Activated CD4-positive, alpha-beta T cell treated with anti-CD3 and anti-CD28 coated beads for 48 hours (primary cell): ENCODE measurements at places on chromosomes 5 and 9.
A peak's percentile ranks its signal among the peaks of the same experiment; 100 is the strongest.

- DNase-seq: peak; percentile 37
Observed at GRCh38 chr5:141343242-141343952, at the start of gene PCDHGA3. PCDHGA3 (plus strand) TSS chr5:141343829; CDS start chr5:141344034, 205 bp downstream.

GRCh38 chr5:111427762-111428161, 84.6 kb downstream of the STARD4 start:
- DNase-seq: no peak

DNA sequence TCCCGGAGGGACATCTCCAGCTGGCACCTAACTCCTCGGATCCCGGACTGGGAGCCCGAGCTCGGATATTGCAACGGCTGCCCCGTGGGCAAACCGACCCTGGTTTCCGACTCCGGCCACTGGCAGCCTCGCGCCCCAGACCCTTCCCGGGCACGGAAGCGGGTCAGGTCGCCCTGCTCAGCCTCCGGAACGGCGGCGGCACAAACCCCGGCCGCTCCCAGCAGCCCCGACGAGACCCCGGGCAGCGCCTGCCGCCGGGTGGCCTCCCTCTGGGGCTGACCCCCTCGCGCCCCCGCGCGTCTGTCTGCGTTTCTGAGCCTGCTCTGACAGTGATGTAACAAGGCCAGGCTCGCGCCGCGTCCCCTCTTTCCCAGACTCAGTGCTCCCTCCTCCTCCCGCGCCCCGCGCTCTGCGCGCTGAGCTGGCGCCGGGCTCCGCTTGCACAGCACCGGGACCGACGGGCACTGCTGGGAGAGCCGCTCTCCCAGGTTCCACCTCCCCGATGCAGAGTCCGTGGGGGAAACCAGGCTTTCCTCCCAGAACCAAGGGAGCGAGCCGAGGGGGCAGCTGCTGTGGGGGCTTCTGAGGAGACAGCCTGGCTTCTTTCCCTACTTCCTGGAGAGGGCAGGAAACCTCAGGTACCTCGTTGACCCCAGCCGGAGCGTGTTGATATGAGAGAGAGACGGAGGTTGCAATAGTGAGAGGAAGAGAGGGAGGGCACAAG, at the start of gene TMEM215:
TSS of gene TMEM215 (plus strand) at position 373 of the 724 bp plus-strand sequence. CDS start 644 bp downstream, outside the sequence.
- DNase-seq: no peak

- DNase-seq: no peak
Observed at GRCh38 chr9:129919841-129920240, 84.6 kb downstream of the USP20 start.

GRCh38 chr9:7799944-7800285, 337 bp upstream of the DMAC1 start:
- DNase-seq: no peak

DNA sequence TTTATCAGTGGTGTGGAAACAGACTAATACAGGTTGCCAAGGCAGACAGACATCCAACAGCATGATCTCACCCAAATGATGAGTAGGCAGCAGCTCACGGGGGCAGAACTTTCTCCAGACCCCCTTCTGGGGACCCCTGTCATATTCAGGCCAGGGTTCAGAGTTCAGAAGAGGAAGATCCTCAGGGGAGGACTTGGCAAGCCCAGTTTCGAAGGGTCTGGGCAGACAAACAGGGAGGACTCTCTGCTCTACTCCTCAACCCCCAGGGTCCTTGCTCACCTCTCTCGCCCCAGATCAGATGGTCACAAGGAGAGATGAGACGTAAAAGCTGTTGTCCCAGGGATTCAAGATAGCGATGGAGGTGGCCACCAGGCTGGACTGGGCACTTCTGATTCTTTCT, 215.1 kb upstream of the MVB12B start:
- DNase-seq: no peak

DNA sequence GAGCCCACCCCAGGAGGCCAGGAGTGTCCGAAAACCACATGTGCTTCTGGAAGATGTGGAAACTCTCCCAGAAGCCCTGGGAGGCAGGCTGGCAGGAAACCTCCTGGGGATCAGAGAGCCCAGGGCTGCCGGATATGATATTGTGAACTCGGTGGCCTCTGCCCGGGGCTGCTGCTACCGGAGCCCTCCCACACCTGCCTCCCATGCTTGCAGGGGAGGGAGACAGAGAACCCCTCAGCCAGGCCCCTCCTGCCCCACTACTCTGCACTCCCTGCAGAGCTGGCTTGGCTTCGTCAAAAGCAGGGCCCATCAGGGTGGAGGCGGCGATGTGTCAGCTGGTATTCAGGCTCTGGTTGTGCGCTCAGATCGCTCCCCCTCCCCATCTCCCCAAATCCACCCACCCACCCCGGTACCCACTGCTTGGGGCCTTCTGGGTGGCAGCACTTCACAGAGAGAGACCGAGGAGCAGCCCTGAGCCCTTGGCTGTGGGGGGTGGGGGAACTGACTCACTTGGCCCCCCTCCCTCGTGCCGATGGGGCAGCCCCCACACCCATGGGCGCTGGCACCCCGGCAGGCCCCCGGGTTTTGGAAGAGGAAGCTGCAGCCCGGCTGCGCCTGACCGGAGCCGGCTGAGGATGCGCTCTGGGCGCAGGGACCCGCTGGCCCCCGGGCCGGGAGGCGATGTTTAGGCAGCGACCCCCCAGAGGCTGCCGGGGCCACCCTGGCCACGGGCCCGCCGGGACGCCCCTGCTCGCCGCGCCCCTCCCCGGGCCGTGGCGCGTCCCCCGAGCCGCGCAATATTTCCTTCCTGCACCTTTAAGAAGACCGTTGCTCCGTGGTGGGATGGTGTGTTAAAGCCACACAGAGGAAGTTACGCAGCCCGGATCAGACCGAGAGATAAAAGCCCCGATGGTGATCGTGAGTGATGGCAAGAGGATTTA, 786 bp upstream of the NTNG2 start:
- DNase-seq: peak; percentile 67

DNA sequence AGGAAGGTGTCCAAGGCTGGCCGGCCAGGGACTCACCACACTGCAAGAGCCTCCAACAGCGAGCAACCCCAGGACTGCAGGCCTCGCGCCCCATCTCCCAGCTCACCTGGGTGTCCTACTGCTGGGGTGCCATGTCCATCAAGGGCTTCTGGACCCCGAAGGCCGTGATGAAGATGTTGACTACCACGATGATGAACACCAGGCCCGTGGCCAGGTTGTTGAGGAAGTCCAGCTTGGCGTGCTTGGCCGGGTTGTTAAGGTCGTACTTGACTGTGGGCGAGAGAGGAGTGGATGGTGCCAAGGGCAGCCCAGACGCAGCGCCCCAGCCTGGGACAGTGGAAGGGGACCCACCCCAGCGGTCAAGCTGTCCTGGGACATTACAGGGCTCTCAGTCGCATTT, 9.3 kb downstream of the NINJ1 start:
- no peak for DNase-seq

DNA sequence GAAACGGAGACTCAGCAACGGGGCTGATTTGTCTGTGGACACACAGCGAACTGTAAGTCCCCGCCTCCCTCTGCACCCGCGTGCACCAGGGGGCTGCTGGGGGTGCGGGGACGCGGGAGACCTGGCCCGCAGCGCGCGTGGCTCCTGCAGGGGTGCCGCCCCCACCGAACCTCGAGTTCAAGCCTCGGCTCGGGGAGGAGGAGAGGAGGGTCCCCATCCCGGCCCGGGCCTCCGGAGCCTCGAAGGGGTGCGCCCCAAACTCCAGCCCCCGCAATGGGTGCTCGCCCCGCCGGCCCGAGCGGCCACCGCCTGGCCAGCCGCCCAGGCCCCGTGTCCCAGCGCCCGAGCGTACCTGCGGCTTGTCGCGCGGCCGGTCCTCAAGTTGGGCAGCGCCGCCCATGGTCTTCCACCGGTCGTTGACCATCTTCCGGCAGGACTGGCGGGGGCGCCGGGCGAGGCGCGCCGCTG, 829 bp downstream of the FIBCD1 start:
- no peak for DNase-seq

- no peak for DNase-seq
Observed at GRCh38 chr5:100691085-100691484, 155.9 kb downstream of the FAM174A start.

GRCh38 chr9:87180361-87180760, 233.1 kb upstream of the GAS1 start:
- no peak for DNase-seq

DNA sequence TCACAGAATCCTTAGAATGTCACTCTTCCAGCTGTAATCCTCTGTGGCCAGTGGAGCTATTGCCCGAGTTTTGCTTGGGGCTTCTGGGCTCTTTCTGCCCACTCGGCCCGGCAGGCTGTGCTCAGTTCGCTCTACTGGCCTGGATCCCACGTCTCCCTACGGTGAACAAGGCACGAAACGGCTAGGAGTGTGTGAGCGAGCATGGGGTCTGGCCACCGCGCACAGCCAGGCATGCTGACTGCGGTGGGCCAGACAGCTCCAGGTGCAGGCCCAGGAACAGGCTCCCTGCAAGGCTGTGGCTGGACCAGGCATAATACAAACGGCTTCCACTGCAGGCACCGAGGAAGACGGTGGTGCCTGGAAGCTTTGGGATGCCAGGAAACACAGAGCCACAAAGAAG, 2035.5 kb upstream of the ACO1 start:
- DNase-seq: no peak

DNA sequence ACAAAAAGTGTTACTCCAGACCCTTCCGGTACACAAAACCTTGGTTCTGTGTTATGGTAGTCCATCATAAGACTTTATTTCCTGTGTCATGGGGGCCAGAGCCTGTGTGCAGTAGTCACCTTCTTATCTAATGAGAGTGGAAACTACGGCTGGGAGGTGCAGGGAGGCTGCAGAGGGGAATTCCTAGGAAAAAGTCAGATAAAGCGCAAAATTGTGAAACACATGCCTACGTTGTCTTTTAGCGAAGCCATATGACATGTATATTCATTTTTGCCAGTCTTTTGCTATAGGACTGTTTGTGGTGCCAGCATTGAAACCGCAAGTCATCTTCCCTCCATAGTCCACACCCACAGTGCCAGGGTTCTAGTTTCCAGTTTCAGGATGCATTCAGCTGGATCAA, 80.7 kb downstream of the PPARGC1B start:
- DNase-seq: no peak

DNA sequence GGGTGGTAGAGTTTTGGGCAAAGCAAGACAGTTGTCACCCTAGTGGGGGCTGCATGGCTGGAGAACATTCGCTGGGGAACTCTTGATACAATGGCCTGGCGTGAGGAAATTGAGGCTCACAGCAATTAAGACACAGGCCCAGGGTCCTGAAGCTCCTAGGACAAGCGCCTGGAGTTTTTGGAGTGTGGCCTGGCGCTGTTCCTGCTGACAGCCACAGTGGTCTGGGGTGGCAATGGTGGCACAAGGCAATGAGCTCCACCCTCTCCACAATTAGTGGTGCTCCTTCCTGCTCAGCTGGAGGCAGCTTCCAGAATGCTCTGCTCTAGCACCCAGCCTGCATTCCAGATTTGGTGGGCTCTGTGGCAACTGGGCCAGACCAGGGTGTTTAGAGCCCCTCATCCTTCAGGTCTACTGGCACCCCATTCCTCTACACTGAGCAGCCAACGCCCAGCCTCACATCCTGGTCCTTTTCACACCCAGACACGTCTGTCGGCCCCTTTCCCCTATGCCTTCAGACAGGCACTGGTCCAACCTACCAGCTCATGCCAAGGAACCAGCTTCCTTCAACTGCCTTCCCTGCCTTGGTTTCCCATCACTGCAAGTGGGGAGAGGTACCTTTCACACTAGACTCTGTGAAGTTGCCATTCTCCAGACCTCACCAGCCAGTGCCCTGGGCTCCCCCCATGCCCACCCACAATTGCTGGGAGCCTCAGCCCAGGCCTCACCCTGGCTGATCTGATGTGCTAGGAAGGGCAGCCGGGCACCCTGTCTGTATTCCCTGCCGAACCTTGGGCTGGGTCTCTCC, 138.1 kb upstream of the COL5A1 start:
- no peak for DNase-seq

- DNase-seq: peak; percentile 49
Observed at GRCh38 chr9:122463828-122464632, 13.7 kb downstream of the OR1J1 start.

DNA sequence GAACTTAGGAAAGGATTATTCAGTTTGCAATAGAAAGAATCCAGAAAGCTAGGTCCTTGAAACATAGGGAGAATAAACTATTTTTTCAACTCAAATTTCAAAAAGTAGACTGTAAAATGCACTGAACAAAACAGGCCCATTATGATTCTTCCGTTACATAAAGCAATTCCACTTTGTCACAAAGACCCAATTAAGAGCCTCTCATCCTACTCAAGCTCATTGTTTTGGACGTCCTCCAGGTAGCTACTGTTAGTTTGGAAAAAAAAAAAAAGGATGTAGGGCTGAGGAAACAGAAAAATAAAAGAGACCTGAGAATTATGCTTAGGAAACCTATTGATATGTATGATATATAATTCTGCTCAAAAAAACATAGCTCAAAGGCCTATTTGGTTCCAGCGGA, 74.0 kb downstream of the DIRAS2 start:
- DNase-seq: no peak

- DNase-seq: no peak
Observed at GRCh38 chr5:170168002-170168401, 62.3 kb downstream of the FOXI1 start.

DNA sequence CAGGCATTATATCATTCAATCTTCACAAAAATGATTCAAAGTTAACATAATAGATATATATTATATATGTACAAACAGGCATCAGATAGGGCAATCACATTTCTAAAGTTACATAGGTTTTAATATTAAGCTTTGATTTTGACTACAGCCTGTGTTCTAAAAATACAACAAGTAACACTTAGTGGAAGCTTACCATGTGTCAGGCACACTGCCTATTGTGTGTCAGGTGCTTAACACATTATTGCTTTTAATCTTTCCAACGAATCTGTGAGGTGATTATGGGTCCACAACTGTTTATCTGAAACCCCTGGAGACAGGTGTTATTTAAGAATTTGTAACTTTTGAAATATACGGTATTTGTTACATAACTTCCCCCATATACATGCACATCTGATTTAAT, 25.2 kb downstream of the FBN2 start:
- DNase-seq: no peak
